ENCODE measurements at places on chromosomes 13 and 19.
A peak's percentile ranks its signal among the peaks of the same experiment; 100 is the strongest.

- peak; percentile 32 for DNase-seq
These were observed 537.3 kb downstream of the SUCLA2 start for GRCh38 chr13:47463726-47464125.

DNA sequence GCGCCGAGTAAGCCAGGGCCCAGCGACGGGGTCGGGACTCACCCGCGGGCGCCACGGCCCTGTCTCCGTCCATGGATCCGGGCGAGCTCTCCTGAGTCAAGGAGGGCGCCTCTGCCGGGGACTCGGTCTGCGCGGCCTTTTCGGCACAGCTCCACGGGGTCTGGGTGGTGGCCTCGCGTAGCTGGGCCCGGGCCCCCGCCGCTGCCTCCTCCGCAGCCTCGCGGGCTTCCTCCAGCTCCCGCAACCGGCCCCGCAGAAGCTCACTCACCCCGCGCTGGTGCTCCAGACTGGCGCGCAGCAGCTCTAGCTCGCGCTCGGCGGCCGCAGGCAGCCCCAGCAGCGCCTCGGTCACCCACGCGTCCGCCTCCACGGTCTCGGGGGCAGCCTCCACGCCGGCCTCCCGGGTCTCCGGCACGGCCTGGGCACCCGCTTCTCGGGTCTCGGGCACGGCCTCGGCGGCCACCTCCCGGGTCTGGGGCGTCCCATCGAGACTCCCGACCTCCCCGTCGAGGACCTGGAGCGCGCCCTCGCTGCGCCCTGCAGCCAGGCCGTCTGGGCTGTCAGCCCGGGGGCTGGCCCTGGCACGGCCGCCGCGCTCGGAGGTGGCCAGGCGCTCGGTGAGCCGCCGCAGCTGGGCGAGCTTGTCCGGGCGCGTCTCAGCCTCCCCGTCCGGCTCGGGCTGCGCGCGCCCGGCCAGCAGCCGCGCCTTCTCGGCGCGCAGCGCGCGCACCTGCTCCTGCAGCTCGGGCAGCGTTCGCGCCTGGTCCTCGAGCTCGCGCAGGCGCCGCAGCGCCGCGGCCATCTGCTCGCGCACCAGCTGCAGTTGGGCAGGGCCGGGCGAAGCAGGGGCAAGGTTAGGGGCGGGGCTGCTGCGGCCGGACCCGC, 8.4 kb downstream of the KANK3 start:
- peak; percentile 86 for DNase-seq

GRCh38 chr19:5466072-5466471, 10.9 kb downstream of the ZNRF4 start:
- DNase-seq = no peak

DNA sequence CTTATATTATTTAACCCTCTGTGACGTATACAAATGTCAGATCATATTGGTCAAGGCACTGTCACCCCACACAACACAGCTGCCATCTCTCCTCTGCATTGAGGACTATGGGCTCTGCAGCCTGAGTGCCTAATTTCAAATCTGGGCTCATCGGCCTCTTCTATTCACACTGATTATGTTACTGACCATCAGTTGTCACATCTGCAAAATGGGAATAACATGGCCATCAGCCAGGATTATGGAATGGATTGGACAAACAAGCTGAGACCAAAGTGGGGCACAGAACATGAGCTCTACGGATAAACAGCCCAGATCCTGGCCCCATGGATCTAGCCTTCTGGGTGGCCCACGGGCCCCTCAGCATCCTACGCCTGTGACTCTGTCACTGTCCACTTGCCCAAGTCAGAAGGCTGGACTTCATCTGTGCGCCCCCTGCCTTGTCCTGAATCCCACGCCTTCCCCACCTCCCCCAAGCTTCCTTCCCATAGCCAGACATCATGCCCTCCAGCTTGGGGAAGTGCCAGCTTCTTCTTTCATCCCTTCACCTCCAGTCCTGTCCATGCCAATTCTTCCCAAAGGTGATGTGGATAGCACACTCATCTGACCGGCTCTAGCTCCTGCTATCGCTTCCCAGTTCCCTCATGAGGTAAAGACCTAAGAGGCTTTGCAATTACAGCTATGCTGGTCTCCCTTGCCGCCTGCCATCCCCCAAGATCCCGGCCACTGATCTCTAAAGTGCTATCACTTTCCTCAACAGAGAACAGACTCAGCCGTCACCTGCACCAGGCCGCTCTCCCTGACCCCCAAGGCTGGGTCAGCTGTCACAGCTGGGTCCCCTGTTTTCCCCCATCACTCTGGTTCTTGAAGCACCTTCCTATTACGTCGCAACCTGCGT, 872 bp downstream of the FARSA start:
- DNase-seq = no peak

DNA sequence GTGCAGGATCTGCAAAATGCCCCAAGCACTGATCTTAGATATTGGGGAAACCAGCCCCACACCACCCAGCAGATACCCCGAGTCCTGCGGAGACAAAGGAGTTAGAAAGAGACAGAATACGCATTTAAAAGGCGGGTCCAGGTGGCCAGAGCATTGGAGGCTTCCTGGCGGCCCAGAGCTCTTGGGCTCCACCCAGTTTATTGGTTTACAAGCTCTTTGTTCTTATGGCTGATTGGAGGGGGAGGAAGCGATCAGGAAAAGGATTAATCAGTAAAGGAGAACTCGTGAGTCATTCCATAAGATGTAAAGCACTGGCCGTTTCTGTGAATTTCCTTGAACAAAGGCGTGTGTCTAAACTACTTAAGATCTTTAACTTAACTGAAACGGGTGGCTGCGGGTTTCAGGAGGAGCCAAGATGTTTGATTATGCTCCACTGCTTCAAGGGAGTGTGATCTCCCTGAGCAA, 926 bp downstream of the ZNF587 start:
- DNase-seq = peak; percentile 61

- no peak for DNase-seq
These were observed 462.7 kb upstream of the ZNF507 start for GRCh38 chr19:31882709-31883108.

GRCh38 chr13:78764665-78765064, 105.7 kb upstream of the OBI1 start:
- no peak for DNase-seq

DNA sequence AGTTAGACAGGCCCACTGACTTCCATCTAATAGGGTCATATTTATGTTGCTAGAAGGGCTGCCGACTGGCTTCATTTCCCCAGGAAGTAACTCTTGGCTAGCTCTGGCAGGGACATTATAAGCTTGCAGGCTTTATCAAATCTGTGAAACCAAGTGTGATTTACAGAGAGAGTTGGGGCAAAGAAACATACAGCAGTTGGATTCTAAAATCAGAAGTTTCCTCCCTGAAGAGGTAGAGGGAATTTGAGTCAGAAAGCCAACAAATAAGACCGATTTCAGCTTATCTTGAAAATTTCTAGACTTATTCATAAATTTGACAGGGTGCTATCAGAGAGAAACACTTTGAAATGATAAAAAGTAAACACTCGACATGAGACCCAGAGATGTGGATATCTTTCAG, 407.8 kb downstream of the OLFM4 start:
- DNase-seq = no peak

DNA sequence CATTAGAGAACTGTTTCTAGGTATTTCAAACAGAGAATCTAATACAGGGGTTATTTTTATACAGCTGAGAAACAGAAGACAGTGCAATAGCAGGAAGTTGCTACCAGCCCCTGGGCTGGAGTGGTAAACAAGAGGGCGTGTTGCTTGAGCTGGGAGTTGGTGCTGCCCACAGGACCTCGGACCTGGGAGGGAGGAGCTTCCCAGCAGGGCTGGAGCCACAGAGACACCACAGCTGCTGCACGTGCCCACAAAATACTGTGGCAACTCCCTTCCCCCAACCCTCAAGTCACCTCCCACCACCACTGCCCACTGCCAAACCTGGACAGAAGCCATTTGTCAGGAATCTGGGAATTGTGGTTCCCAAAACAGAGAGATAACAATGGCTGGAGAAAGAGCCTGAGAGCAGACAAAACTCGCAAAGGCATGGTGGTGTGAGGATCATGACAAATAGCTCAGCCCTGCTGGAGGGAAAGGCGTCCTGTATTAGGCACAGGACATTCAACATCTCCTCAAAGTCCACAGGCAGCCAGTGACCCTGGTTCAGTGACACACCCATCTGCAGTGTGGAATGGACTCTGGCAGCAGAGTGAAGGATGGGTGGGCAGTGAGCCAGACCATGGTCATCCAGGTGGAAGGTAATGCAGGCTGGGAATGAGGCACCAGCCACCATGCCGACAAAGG, 57.2 kb downstream of the SPATA13 start:
- peak; percentile 67 for DNase-seq

DNA sequence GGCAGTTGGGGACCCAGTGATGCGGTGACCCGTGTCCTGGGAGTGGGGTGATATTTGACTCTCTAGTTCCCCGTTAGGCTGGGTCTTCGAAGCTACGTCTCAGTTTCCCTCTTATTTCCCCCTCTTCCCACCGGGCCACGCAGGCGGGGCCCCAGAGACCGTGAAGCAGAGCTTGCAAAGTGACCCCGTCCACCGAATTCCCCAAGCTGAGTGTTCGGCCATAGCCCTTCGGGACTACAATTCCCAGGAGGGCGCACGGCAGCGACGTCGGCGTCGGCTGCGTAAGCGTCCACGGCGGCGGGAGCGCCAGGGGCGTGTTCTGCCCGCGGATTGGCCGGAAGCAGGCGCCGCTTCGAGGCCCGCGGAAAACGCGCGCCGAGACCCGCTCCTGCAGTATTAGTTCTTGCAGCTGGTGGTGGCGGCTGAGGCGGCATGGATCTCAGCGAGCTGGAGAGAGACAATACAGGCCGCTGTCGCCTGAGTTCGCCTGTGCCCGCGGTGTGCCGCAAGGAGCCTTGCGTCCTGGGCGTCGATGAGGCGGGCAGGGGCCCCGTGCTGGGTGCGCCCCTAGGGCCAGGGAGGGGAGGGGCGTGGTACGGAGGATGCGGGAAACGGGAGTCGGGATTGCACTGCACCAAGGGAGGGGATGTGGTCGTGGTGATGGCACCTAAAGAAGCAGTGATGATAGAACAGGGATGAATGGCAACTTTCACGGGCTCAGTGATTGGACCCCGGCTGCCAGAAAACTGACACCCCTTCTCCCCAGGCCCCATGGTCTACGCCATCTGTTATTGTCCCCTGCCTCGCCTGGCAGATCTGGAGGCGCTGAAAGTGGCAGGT, at the start of gene RNASEH2A:
RNASEH2A (plus strand) TSS at position 343 of the 840 bp plus-strand sequence; CDS start at position 433, 90 bp downstream.
- peak; percentile 97 for DNase-seq

DNA sequence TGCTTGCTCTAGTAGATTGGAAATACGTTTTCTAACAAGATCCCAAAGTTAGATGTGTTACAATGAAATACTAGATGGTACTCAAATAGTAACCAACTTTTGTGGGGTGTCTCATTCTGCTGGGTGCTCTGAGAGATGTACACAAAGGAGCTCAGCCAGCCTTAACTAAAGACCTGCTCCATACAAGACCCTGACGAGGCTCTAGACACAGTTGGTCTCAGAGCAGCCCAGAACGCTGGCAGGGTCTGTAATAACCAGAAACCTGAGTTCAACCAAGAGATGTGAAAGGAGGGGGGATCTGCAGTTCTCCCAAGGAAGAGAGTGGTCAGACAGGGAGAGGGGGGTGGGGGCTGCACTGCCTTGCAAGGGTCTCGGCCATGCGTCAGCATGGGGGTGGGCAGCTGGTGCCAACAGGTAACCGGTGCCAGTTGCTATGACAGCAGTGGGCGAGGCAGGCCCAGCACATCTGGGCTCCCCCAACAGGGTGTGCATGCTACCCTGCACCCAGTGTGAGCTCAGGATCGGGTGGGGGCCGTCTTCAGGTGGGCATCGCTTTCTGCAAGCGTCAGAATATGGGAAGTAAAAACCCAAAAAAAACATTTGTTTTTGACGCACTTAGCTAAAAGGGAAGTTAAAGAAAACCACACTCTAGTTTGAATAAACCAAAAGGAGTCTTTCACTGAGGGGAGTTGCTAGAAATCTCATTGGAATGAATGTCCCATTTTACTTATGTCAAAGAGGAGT, 68.0 kb upstream of the GPR183 start:
- no peak for DNase-seq

GRCh38 chr19:16015805-16016173, 60.5 kb upstream of the TPM4 start:
- no peak for DNase-seq

DNA sequence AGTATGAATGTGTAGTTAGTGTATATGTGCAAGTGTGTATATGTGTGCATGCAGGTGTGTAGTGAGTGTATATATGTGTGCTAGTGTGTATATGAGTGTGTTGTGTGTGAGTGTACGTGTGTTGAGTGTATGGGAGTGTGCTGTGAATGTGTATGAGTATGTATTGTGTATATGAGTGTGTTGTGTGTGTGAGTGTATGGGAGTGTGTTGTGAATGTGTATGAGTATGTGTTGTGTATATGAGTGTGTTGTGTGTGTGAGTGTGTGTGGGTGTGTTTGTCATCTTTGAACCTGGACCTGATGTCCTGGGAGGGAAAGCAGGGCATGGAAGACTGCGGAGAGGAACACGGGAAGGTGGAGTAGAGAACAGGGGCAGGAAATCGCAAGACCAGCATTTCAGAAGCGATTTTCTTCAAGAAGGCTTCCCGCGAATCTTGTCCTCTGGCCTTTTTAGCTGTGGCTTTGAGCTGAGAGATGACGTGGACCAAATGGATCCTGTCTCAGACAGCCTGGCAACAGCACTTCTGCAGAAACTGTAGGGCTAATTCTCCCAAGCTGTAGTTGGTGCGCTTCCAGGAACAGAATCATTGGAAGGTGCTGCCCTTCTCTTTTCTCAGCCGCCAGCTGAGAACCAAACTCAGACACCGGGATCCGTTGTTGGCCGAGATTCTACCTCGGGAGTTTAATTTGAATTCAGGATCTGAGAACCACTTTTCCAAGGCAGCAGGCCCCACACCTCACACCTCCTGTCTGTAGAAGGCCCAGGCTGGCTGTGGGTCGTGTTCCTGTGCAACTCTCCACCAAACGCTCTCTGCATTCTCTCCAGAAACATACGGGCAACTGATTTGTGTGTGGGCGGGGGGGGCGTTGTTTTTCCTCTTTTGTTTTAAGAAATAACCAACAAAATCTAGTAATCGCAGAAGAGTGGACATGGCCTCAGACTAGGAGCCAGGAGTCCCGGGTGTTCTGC, 94.7 kb upstream of the RAP2A start:
- DNase-seq = peak; percentile 35

- DNase-seq = no peak
These were observed 29.8 kb upstream of the RAP2A start for GRCh38 chr13:97403893-97404750.

DNA sequence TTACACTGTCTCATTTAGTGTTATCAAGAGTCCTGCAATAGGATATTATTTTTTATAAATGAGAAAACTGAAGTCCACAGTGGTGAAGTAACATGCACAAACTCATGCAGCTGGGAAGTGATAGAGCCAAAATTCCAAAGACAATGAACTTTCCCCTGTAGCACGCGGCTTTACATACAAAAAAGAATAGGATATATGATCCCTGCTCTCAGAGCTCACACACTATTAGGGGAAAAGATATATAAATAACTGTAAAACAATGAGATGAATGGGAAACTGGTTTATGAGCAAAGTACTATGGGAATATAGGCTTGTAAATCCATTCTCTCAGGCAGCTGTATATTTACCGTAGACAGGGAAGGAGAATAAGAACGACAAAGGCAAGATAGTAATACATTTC, 39.7 kb downstream of the THSD1 start:
- no peak for DNase-seq

DNA sequence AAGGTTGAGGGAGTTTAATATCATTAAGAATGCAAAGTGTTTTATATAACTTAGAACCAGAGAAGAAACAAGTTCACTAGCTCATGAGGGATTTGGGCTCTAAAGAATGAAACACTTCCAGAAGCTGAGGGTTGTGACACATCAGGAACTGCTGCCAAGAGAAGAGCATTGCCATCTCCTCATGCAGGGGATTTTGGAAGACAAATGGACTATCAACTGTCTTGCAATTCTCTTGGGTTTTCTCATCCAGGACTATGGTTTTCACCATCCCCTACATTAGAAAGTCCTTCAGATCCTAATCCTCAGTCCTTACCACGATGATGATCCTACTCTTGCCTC, 59.7 kb upstream of the KL start:
- DNase-seq = no peak

GRCh38 chr19:47381653-47382279, 32.7 kb downstream of the DHX34 start:
- DNase-seq = no peak

Data from astrocyte of the hippocampus (primary cell).